Stimulated activated CD4-positive, alpha-beta T cell treated with anti-CD3 and anti-CD28 coated beads, Interleukin-1b, Interleukin-23, amount 100 ng/mL, for 1 hour (primary cell): ENCODE measurements at places on chromosomes 2 and 18.

GRCh38 chr2:28166956-28167355 lies 225.7 kb upstream of the FOSL2 start:
- DNase-seq = no peak

- DNase-seq = no peak
Measured at GRCh38 chr2:238899386-238899785, 51.5 kb downstream of the TWIST2 start.

DNA sequence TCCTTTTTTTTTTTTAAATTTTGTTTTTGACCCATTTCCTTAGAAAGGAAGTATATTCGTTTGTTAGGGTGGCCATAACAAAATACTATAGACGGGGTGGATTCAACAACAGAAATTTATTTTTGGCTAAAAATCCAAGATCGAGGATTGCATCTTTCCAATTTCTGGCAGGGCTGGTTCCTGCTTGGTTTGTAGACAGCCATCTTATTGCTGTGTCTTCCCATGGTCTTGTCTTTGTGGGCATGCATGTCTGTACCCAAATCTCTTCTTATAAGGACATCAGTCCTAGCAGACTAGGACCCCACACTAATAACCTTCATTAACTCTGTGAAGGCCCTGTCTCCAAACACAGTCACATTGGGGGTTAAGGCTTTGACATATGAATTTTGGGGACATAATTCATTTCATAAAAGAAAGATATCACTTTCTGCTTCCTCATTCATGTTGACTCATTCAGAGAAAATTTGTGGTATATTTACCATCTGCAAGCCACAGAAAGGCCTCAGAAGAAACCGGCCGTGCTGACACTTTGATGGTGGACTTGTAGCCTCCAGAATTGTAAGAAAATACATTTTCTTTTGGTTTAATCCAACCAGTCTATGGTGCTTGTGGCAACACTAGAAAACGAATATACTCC lies 262.1 kb downstream of the LPIN1 start:
- DNase-seq = no peak

- DNase-seq = no peak
Measured at GRCh38 chr2:54187331-54187730, 68.7 kb downstream of the TSPYL6 start.

DNA sequence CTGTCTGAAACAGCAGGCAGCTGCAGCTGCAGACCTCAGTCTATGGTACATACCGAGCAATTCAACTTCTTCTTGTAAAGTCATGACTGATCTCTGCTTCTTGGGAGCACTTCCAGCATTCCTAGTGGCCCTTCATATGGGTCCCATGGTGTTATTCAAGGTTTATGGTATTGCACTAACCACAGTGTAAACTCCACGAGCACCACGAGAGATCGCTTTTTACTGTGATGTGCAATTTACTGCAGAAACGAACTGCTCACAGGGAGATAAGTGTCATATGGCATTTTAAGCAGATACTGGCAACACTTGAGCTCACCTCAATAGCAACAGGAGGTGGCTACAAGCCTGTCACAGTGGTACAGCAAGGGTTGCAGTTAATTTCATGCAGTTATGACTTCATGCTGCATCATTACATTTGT lies 38.6 kb upstream of the SH3BP4 start:
- no peak for DNase-seq
